H54 (cell line): ENCODE measurements at places on chromosomes 3 and 15.

GRCh38 chr15:74328331-74329056 is 39.0 kb downstream of the CYP11A1 start:
- no peak for DNase-seq

DNA sequence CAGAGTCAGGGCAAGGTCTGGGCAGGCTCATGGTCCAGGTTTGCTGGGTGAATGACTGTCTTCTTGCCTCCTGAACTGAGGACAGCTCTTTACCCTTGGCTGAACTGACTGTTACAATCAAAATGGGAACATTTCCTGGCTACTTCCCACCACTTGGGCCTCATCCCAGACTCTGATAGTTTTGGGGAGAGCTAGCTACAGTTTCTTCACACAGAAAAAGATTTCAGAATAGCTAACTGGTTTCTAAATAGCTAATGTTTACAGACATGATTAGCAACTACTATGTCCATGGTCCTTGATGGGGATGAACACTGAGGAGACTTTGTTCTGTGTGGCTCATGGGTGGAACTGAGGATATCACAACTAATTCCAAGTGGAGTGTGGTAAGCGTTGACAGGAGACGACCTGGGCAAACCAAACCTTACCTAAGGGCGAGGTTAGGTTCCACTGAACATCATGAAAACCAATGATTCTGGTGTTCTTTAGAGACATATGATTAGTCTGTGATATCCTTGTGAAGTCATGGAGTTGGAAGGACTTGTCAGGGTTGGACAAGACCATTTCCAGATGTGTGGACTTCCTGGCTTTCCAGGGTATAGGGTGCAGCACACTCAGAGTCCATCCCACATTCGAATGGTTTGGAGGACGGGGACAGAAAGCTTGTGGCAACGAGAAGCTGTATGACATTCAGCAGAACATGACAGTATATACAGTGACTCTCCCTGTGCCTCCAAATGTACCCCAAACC is 7.3 kb downstream of the ALPK3 start:
- DNase-seq, result no peak

- no peak for DNase-seq
These were observed 2.2 kb upstream of the SENP2 start for GRCh38 chr3:185583925-185584324.

DNA sequence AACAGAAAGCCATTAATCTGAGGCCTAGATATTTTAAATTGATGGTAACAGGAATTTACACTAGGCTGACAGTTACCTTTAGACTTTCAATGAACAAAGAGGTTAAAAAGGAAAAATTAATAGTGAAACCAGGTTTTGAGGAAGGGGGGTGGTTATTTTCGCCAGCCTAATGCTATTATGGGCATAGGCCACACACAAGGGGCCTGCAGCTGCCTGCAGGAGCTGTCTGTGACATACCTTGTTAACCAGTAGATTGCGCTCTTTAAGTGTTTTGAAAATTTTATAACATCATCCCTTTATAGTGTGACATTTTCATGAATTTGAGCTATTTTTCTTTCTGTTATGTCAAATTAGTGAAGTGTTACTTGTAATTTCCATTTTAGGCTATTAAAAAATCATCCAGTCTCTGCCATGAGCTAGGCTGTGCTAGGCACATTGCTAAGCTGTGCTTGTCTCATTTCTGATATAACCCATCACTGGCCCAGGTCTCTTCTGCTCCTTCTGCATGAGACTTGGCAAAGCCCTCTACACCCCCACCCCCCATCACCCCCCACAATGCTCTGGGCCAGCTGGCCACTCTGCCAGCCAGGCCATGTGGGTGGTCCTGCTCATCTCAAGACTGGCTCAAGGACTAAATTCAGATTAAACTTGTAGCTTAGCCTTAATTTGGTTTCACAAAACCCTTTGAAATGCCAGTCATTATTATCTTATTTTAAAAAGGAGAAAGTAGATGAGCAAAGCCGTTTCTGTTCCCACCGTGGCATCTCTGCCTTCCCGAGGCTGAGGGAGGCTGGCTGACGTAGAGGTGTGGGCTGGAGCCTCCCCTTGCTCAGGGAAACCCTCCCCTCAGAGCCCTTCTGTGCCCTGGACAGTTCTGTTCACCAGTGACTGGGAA is 48.4 kb upstream of the SEC22A start:
- DNase-seq, result no peak

DNA sequence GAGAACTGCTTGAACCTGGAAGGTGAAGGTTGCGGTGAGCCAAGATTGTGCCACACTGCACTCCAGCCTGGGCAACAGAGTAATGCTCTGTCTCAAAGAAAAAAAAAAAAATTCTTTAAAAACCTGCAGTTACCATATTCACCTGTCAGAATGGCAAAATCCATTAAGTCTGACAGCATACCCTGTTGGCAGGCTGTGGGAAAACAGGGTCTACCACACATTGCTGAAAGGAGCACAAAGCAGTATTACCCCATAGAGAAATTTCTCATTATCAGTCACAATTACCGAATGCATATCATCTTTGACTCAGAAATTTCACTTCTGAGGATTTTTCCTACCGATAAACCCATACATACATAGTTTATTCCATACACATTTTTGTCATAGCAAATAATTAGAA is 264.1 kb upstream of the SLCO3A1 start:
- DNase-seq, result no peak

DNA sequence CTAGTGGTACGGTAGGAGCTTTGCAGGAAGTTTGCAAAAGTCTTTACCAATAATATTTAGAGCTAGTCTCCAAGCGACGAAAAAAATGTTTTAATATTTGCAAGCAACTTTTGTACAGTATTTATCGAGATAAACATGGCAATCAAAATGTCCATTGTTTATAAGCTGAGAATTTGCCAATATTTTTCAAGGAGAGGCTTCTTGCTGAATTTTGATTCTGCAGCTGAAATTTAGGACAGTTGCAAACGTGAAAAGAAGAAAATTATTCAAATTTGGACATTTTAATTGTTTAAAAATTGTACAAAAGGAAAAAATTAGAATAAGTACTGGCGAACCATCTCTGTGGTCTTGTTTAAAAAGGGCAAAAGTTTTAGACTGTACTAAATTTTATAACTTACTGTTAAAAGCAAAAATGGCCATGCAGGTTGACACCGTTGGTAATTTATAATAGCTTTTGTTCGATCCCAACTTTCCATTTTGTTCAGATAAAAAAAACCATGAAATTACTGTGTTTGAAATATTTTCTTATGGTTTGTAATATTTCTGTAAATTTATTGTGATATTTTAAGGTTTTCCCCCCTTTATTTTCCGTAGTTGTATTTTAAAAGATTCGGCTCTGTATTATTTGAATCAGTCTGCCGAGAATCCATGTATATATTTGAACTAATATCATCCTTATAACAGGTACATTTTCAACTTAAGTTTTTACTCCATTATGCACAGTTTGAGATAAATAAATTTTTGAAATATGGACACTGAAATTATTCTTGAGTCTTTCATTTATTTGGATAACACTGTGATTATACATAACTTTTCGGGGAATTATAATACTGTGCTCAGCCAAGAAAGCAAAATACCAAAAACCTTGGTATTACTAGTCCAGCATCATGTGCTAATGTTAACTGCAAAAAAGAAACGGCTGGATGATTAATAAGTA is 2.2 kb downstream of the SOX2 start:
- no peak for DNase-seq

GRCh38 chr3:177332955-177333354 is 135.7 kb upstream of the TBL1XR1 start:
- no peak for DNase-seq

GRCh38 chr3:127014536-127015281 is 31.8 kb downstream of the PLXNA1 start:
- no peak for DNase-seq

DNA sequence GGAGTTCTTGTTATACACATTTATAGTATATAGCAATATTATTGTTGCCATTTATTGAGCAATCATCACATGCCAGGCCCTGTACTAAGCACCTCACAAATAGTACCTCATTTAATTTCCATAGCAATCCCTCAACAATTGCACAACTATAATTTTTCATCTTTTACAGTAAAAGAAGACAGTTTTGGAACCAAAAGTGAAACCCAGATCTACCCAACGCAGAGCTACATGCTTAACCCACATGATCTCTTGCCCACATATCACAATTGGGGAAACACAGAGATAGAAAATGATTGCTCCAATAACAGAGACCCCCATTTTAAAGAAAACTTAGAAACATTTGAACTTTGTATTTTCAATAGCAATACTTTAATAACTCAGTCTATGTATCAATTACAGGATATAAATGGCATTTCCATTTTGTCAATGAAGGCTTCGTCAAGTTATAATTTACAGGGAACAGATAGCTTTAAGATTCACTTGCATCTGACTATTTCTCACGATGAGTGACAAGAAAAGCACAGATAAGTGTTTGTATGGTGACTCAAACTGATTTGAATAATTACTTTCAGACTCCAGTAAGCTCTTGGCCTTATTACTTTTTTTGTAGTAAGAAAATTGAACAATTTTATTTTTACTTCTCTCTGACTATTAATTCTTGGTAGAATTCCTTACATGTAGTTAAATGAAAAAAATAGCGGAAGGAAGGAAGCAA is 38.7 kb upstream of the CCDC50 start:
- DNase-seq, result no peak

- DNase-seq, result no peak
These were observed 17.1 kb downstream of the SNX1 start for GRCh38 chr15:64112904-64113303.
